Natural killer cell (primary cell): ENCODE measurements at places on chromosomes 7 and 10. TPM values are rescaled to one million over a fixed set of nuclear protein-coding genes. Genes with fewer than 3 reads are reported as not detected.

GRCh38 chr7:84949501-84949900 lies 237.4 kb downstream of the SEMA3D start:
- DNase-seq: no peak
- H3K27me3 ChIP-seq: no peaks in the 10 kb centered on the region
- no peaks in the 10 kb centered on the region for H3K4me1 ChIP-seq
- H3K27ac ChIP-seq: no peak overlapping the region
- no peak overlapping the region for H3K4me3 ChIP-seq

DNA sequence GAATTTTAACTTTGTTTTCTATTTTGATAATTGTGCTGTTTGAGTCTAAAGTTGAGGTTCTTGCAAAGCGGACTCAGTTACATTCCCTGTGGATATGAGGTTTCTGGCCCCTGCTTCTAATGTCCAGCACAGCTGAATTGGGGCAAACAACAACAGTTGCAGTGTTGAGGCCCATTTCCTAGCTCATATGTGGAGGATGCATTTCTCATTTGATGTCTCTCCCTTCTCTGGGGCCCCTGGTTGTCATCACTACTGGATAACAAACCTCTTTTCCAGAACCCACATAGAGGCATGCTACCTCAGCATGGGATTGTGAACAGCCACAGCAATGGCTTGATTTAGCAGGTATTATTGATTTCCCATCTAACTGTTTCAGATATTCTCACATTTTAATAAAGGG lies 208.2 kb upstream of the VSTM2A start:
- H3K4me3 ChIP-seq: no peak overlapping the region
- H3K27me3 ChIP-seq: no peaks in the 10 kb centered on the region
- DNase-seq: no peak
- no peaks in the 10 kb centered on the region for H3K36me3 ChIP-seq

GRCh38 chr7:116041615-116042014 lies 11.1 kb upstream of the TFEC start:
- no peak overlapping the region for H3K27ac ChIP-seq
- DNase-seq: no peak
- H3K36me3 ChIP-seq: no peaks in the 10 kb centered on the region
- H3K4me3 ChIP-seq: no peak overlapping the region

DNA sequence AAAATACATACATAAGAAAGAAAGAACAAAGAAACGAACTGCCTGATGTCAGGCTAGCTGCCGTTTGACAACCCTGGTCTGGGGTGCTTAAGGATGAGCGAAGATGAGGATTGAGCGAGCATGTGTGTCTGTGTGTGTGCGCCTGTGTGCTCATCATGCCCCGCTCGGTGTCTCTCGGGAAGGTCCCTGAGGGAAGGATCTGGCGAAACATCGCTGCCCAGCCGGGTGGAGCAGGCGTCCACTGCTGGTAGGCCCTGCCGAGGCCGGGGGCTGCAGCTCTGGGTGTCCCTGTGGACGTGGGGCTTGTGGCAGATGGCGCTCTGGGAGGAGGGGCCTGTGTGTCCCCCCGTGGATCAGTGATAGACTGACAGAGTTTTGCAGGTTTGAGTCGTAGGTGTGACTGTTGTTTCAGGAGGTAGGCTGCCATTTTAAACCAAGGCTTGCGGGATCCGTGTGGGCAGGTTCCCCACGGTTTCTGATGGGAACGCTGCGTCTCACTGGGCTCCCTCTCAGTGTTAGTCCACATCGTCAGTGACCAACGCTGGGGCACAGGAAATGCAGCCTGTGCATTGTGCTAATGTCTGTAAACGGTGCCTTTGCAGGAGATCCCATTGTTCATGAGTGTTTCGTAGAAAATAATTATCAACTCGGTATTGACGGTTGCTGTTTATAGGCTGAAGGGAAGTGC lies 5.9 kb upstream of the SUN1 start:
- no peaks in the 10 kb centered on the region for H3K27me3 ChIP-seq
- H3K4me1 ChIP-seq: peaks cover 9% of the 10 kb centered on the region
- DNase-seq: no peak
- H3K4me3 ChIP-seq: no peak overlapping the region

DNA sequence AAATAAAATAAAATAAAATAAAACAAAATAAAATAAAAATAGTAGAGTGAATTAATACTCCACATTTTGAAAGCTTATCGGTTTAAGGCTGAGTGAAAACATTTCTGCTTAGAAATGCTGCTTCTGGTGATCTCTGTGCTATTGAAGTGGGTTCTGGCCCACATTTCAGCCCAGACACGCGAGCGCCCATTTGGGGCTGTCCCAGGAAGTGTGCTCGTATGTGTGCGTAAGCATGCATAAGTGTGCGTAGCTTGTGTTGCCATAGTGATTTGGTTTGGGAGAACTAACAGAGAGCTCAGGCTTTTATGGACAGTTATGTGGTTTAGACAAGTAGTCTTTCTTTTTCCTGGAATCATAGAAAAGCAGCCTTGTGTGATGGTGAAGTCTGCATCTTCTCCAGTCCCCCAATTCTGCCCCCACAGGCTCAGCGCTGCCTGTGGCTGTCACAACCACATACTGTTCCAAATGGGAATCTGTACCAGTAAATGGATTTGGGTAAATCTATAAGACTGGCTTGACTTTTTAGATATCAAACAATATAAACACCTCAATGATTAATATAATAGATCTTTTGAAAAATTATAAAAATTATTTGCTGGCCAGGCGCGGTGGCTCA lies 29.8 kb upstream of the PURB start:
- no peaks in the 10 kb centered on the region for H3K36me3 ChIP-seq
- peak; percentile 90 for DNase-seq
- no peak overlapping the region for H3K4me3 ChIP-seq
- no peaks in the 10 kb centered on the region for H3K4me1 ChIP-seq

- H3K4me3 ChIP-seq: no peak overlapping the region
- DNase-seq: no peak
- no peaks in the 10 kb centered on the region for H3K27me3 ChIP-seq
- no peaks in the 10 kb centered on the region for H3K4me1 ChIP-seq
These were observed 70.6 kb downstream of the CNNM2 start for GRCh38 chr10:102988404-102989314.

- H3K27ac ChIP-seq: no peak overlapping the region
- H3K27me3 ChIP-seq: no peaks in the 10 kb centered on the region
- H3K36me3 ChIP-seq: no peaks in the 10 kb centered on the region
These were observed 43.2 kb upstream of the KCNMA1 start for GRCh38 chr10:77680811-77681210.

The MAGI2 gene
- 0.27 TPM for total RNA-seq

The HMX3 gene
- total RNA-seq: not detected

The TMEM60 gene
- 3.4 TPM for total RNA-seq
